ENCODE measurements at places on chromosomes 2 and 18.

- no peak for DNase-seq
Measured at GRCh38 chr2:117968722-117969121, 45.1 kb downstream of the CCDC93 start.

- DNase-seq: peak; percentile 23
Measured at GRCh38 chr2:196983934-196984333, 57.4 kb upstream of the PGAP1 start.

DNA sequence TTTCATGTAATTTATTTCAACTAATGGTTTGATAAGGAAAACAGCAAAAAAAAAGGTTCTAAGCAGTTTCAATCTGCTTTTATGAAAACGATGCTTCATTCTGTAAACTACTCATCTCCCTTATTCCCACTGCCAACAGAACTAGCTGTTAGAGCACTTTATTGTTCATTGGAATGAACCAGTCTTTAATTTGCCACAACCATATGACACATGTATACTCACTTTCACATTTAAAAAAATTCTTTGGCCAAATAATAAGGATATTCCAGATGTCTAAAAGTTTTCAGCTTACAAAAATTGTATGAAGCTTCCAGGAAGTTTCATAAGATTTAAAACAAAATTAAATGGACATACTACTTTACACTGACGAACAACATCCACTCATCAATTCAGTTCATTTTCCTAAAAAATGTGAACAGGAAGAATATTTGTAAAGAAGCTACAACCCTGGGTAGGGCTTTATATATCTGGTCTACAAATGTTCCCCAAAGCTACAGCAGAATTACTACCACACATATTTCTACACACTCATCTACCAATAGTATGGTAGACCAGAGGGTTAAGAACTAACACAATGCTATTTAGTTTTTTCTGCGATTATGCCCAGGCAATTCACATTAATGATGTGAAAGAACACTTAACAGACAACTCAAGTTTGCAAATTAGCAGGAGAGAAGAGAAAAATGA, 37.7 kb downstream of the ZNF521 start:
- no peak for DNase-seq

DNA sequence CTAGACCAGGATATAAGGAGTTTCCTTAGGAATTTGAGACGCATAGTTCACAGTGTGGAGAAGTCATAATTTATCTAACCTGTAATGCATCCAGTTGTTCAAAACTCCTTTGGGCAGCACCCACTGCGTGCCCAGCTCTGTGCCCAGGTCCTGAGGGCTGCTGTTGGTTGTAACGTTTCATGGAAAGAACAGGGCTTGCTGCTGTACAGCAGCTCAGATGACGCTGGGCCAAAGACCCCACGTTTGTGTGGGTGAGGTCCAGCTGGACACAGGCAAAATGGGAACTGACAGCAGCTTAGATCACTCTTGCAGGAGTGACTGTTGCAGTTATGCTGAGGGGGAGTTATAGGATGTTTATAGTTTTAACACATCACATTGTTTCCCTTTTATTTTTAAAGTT, 30.0 kb upstream of the HS6ST1 start:
- no peak for DNase-seq

- DNase-seq: peak; percentile 64
Measured at GRCh38 chr2:33230842-33231241, 245.6 kb upstream of the RASGRP3 start.

DNA sequence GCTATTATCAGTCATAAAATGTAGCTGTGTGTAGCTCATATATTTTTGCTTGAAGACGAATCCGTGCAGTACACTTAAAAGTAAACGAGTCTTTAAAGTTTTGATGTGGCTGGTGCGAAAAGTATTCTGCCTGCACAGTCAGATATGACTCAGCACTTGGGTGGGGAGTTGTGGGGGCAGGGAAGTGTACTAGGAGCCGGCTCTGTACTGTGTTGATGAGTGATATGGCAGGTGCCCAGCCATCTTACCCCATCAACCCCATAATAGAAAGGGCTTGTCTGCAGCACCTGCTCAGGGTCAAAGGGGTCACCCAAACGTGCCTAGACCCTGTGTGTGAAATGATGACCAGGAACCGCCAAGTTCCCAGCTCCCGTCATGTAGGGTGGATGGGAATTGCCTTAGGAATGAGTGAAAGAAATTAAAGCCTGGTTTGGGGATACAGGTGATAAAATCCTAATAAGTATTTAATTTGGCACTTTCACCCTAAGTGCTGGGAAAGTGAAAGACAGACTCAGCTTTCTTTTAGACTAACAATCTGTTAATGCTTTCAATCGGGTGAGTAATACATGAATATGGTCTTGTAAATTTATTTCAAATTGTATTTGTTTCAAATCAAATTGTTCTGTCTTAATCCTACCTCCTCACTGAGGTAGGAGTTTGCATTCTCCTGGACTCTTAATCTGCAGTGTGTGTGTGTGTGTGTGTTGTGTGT, 48.0 kb downstream of the BCL2L11 start:
- peak; percentile 78 for DNase-seq

DNA sequence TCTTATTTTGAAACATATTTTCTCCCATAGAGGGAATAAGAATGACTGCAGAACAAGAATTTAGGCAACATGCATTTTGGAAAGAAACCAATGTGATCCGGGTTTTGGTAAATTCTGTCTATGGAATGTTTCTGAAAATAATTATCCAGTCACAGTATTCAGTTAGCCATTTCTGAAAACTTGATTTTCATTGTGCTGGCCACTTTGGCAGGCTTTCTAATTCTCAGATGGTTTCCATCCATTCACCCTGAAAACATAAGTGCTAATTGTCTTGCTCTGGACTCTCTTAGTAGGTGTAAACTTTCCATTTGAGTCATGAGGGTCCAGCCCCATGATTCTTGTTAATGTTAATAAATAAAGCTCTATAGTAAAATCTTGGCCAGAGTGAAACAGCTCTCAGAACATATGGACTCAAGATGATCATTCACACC, 176.5 kb downstream of the RBM43 start:
- DNase-seq: peak; percentile 84

DNA sequence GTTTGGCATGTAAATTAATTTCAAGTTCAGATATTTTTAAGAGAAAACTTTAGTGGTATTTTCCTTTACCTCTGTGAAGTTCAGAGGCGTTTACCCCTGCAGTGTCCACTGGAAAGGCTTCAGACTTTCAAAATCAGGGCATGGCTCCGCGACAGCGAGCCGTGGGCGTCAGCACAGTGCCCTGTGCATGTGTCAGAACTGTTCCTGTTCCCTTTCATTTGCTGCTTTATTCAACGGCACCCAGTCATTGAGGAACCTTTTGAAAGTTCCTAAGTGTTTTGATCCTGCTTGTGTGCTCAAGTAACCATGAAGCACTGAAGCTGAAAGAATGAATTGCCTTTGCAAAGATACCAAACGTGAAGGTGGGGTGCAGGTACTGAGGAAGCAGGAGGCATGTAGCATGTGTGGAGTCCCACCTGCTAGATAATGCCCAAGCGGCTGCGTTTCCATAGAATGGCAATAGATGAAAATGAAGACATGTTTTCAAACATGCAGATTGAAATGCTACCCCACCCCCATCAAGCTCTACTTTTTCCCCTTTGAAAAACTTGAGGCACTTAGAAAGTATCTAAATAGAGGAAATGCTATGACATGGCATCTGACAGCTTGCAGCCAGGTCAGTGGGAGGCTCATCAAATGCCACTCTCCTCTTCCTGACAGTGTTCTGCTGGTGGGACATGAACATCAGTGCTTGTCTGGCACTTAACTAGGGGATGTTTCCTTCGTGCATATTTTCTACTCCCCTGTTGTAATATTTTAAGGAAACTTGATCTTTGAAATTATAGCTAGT, 148.6 kb downstream of the ZNF236 start:
- DNase-seq: no peak

DNA sequence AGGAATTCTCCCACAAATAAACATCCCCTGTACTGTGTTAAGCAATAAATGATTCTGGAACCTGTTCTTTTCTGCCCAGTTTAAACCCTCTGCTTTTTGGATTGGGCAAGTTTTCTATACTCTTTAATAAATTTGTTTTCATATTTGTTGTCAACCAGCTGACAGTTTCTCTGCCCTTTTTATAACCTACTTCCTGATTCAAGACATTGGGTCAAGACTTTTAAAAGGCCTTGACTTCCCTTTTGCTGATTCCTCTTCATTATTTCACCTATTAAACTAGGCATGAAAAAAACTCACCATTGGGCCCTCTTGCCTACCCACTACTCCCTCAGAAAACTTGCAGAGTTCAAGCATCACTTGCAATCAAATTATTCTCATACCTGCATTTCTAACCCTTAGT, 459.5 kb downstream of the ARHGAP15 start:
- no peak for DNase-seq

DNA sequence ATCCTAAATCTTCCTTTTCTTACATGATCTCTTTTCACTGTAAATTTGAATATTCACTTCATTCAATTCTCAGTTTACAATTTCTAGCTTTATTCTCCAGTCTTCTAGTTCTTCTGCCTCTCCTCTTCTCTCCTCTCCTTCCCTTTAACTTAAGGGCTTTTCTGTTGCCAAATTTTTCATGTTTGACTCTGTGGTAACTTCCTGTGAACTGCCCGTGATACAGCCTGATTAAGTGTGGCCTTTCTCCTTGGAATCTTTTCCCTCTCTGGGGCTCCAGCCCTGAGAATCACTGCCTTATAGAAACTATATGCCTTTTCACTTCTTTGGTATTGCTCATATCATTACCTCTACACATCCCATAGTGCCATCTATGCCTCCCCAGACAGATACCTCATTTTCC, 1923.8 kb upstream of the CELF4 start:
- DNase-seq: no peak

DNA sequence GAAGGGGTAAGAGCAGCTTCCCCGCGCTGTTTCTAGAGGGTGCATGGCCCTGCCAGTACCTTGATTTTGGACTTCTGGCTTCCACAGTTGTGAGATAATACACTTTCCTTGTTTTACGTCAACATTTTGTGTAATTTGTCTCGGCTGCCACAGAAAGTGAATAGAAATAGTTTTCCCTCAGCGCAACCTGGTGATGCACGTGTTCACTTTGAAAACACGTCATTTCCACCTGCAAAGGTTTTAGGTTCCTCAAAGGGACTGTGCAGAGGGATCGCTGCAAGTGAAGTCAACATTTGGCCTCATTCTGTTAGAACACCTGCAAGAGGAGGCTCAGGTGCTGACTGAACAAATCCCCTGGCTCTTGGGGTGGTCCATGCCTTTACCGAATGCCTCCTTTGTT, 71.7 kb downstream of the LONRF2 start:
- DNase-seq: no peak

GRCh38 chr2:192243488-192243887, 48.8 kb upstream of the TMEFF2 start:
- DNase-seq: peak; percentile 72

GRCh38 chr2:218570850-218571249, 2.2 kb downstream of the CNOT9 start:
- peak; percentile 25 for DNase-seq

GRCh38 chr2:224171226-224171625, 132.1 kb upstream of the SERPINE2 start:
- no peak for DNase-seq

GRCh38 chr2:213733893-213734292, 449.6 kb downstream of the SPAG16 start:
- no peak for DNase-seq

GRCh38 chr2:74653589-74653984, 460 bp upstream of the SEMA4F start:
- DNase-seq: no peak

GRCh38 chr2:42359965-42360483, 993 bp downstream of the COX7A2L start:
- peak; percentile 30 for DNase-seq

DNA sequence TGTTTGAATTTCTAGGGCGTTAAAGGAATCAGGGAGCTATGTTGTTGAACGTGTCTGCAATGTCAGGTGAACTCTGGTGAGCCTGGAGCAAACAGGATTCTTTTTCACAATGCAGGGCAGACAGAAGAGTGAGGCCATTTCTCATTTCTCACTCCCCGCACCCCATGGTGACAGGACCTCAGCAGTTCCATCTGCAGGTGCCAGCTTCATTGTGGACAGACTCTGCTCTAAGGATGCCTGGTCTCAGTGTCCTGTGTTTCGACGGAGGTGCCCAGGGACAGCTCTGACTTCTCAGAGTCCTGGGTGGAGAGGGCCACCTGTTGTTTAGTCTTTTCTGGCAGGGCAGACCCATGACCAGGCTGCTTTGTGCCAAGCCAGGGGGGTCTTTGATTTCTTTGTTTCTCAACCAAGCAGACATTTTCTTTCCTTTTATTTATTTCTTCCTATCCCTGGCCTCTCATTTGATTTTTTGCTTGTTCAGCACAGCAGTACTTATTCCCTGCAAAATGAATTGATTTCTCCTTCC, 201.5 kb downstream of the RNF144A start:
- DNase-seq: no peak

DNA sequence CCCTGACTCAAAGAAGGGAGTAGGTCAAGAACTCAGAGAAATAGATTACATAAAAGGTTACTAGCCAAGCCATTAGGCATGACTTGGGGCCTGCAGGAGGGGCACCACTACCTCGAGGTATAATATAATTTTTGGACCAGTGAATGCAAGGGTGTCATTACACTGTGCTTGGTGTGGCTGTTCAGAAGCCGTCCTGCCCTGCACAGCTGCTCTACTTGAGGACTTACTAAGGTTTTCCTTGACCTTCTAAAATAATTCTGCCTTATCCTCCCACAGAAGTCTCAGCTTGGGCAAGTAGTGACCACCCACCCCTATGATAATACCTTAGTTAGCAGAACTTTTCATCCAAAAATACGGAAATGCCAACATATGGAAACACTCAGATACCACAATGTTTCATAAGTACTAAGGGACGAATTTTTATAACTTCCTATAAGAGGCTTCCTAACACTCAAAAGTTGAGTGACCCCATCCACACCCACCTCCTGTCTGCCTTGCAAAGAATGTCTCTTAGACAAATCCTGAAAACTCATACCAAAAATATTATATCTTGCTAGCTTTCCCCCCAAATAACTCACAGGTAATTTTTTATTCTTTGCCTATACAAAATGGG, 17.7 kb upstream of the ATG16L1 start:
- DNase-seq: no peak

DNA sequence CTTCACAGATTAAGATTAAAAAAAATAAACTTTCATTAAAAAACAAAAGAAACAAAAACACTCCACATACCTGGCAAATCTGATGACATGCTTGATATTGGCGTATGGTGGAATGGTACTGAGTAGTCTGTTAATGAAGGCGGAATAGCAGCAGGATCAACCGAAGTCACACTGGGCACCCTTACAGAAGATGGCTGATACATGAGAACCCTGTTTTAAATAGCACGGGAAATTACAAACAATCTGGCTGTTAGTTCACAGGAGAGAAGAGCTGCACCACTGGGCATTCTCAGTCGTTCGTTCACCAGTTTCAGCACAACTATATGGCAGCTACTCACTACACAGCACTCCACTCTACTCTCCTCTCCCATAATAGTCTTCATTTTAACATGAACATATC, 64.0 kb upstream of the ST8SIA5 start:
- DNase-seq: no peak

- no peak for DNase-seq
Measured at GRCh38 chr2:240603081-240603835, 16.7 kb downstream of the CAPN10 start.

DNA sequence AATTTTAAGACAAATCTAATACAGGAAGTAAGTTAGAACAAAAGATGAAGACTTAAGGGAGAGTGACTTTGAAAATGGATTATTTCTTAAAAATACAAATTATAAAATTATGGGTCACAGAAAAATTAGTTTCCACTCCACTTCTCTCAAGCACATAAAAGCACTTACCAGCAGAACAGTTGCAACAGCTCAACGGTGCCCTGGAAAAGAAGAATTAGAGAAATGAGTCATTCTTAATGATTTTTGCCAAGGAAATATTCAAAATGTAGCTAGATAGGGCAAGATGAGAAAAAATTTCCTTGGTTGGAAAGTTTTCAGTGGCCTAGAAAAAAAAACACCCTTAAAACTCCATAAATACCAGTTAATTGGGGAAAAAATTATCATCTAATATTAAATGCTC, 2185.6 kb upstream of the CELF4 start:
- no peak for DNase-seq
